Left ventricle myocardium superior (tissue), 1 donor: ENCODE measurements at places on chromosomes 2 and 18. TPM values are rescaled to one million over a fixed set of nuclear protein-coding genes. Genes with fewer than 3 reads are reported as not detected.
A peak's percentile ranks its signal among the peaks of the same experiment; 100 is the strongest.

DNA sequence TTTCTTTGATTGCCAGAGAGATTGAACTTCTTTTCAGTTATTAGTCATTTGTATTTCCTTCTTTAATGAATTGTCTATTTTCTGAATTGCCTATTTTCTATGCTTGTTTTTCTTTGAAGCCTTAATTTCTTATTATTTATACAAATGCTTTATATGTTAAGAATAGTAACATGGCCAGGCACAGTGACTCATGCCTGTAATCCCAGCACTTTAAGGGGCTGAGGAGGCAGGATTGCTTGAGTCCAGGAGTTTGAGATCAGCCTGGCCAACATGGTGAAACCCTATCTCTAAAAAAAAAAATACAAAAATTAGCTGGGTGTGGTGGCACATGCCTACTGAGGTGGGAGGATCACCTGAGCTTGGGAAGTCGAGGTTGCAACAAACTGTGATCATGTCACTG lies 4.7 kb upstream of the RAB11FIP5 start:
- DNase-seq, result no peak

DNA sequence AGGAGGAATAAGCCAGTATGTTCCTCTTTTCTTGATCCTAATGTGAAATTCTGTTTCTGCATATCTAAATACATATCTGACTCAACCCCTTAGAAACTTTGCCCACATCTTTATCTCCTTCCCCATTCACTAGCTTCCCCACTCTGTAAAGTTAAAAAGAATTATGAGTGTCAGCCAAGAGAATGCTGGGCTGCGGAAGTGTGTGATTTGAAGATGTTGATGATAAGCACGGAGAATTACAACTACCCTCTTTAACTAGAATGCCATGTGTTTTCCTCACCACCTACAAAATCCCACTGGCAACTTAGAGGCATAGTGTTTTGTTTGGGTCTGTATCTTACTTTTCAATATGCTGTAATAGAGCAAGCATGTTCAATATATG lies 490.4 kb upstream of the FANCL start:
- DNase-seq, result no peak

DNA sequence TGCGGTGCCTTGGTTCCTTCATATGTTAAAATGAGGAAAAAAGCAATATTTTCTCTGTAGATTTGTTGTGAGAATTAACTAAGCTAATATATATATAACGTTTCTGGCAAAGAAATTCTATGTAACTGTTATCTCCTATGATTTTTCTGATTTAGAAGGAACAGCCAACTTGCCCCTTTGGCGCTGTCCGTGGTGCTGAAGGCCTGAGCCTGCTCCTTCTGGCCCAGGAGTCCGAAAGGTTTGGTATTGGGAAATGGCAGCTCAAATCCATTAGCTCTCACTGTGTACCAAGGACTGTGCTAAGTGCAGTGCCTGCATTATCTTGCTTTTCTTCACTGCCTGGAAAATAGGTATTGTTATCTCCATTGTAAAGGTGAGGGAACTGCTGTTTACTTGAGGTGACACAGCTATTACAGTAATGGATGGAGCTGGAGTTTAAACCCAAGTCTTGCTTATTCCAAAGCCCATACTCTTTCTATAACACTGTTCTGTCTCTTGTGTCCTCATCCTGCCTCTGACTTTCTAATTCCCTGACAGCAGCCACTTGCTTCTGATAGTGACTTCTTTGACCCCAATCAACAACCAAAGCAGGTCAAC lies 52.2 kb downstream of the C1QL2 start:
- DNase-seq, result peak; percentile 46

DNA sequence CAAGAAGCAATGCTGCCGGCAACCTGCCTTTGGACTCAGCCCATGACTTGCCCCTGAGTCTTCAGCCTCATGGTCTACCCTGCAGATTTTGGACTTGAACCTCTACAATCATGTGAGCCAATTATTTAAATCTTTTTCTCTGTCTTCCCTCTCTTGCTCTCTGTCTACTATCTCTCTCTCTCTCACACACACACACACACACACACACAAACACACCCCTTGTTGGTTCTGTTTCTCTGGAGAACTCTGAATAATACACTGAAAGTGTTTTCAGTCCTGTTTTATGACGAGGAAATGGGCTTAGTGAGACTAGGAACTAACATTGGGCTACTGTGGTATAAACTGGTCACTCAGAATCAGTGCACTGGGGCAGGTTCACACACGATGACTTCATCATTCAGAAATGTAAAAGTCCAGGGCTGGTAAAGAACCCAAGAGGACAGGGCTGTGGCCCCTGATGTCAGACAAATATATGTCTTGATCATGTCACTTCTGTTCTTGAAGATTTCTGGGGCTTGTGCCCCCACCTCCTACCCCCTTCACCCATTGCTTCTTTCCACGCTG lies 266.1 kb upstream of the SIX2 start:
- no peak for DNase-seq

DNA sequence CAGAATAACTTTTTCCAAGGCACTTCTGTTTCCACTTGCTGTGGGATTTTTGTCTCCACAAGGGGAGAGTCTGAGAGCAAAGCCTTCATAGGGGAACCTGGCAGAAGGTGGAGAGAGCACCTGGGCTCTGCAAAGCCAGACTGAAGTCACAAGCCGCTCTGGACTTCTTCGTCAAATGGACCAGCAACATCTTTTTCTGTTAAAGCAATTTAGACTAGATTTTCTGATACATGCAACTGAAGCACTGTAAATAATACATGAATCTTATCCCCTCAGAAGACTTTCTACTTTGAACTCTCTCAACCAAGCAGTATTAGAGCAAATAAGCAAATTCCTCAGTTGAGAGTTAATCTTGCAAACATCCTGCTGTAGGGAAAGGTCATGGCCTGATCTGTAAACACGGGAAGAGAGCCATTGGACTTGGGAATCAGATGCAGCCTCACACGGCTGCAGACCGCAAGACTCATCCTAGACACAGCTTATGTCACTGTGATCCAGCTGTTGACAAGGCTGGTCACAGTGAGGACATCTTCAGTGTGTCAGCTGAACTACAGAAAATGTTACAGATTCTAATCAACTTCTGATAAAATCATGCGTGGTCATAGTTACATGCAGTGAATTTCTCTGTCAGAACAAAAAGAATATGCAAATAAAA lies 3.2 kb downstream of the SH3YL1 start:
- no peak for DNase-seq

- DNase-seq, result no peak
These were observed 361.1 kb upstream of the NRP2 start for GRCh38 chr2:205321231-205321630.

- no peak for DNase-seq
These were observed 1.4 kb upstream of the ACMSD start for GRCh38 chr2:134836986-134837385.

Gene EXOC6B
- 122 TPM for total RNA-seq
